Epithelial cell of proximal tubule (primary cell): ENCODE measurements at places on chromosomes 13 and 19.

GRCh38 chr19:44677019-44677811 is 5.9 kb downstream of the CEACAM19 start:
- DNase-seq = no peak

- no peak for DNase-seq
Measured at GRCh38 chr13:25865391-25865790, 186.4 kb downstream of the SHISA2 start.

DNA sequence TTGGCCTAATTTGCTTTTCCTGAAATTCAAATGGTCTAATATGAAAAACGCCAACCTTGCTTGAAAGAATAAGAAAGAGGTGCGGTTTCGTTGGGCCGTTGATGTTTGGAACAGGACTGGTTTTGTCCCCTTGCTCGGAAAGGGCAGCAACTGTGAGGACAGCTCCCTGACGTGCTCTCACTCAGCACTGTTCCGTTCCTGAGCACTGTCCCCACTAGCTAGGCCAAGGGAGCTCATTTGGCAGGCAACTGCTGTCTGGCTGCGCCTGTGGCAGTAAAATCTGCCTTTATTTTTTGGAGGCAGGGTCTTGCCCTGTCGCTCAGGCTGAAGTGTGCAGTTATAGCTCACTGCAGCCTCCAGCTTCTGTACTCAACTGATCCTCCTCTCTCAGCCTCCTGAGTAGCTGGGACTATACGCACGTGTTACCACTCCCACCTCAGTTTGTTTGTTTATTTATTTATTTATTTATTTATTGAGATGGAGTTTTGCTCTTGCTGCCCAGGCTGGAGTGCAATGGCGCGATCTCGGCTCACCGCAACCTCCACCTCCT is 4.5 kb downstream of the LDLR start:
- no peak for DNase-seq

DNA sequence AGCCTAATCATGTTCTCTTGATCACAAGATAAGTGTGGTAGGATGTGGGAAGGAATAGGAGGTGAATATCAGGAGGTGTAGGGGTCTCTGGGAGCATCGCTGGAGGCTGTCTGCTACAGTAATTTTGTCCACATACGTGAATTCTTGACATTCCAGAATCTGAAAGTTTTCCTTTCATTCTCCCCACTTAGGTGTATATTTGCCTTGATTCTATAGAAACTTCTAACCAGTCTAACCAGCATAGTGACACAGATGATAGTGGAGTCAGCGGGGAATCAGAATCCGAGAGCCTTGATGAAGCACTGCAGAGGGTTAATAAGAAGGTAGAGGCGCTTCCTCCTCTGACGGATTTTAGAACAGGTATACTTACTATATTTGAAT is 106.4 kb downstream of the RNF17 start:
- no peak for DNase-seq

GRCh38 chr19:12272980-12273901 is 21.4 kb downstream of the ZNF44 start:
- DNase-seq = no peak

DNA sequence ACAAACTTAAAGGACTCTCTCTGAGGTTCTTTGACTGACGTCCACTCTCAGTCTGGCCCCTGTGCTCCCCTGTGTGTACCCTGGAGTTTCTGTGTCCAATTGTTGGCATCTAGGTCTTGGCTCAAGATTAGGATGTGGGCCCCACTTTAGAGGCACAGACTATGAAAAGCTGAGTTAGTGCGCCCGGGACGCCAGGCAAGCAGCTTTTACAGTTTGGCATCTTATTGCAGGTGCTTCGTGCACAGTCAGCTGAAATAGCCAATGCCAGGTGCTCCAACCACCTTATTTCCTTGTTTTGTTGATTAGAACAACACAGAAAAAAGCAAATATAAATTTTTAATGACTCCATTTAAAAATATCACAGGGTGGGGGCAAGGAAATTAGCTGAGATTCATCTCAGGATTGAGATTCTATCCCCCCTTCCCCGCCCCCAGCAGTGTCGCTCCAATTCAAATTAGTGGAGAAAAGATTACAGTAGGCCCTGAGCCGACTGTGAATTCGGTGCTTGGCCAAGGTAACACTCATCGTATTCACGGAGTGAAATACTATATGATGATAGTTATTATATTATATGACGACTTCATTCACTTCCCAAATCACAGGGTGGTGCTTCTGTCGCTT is 4.3 kb downstream of the SOX1 start:
- DNase-seq = no peak

DNA sequence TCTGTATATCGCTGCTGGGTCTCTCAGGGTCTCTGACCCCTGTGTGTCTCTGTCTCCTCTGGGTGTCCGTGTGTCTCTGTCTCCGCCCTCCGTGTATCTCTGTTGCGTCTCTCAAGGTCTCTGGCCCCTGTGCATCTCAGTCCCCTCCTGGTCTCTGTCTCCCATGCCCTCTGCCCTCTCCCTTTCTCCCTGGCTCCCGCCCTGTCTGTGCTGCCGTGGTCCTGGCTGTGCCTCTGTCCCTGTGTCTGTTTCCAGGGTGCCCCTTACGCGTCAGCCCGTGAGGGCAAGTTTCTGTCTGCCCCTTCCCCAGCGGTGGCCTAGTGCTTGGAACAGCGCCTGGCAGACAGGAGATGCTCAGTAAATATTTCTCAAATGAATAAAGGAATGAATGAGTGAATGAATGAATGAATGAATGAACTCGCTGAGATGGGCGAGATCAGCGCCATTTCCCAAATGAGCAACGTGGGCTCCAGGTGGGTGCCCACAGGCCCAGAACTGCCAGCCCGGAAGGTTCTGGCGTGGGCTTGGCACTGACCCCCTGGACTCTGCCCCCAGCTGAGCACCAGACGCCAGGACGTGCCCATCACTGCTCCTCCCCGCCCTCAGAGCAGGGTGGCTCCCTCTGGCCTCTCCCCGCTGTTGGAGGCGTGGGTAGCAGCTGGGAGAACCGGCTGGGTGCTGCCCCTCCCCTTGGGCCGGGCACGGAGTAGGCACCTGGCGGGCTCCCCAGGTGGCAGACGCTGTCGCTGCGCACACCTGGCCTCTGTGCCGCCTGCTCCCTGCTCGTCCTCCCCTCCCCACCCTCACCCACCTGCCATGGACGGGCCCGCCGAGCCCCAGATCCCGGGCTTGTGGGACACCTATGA is at the start of gene SULT2B1:
SULT2B1 (plus strand) TSS at position 736 of the 866 bp plus-strand sequence; CDS start at position 817, 81 bp downstream.
- no peak for DNase-seq

DNA sequence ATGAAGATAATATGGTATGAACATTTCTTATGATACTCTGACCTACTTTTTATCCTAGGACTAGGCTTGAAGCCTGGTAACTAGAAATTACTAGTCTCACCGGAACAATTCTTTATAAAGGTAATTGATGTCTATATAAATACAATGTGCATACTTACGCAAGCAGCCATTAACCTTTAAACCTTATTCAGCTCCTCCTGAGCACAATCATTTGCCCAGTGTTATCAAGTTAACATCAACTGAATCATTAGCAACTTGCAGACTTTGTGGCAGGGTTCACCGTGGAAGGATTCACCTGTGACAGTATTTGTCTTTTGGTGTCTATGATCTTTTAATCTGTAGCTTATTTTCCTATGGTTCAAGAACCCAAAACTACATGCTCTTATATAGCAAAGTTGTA is 508.6 kb upstream of the KLHL1 start:
- DNase-seq = no peak

DNA sequence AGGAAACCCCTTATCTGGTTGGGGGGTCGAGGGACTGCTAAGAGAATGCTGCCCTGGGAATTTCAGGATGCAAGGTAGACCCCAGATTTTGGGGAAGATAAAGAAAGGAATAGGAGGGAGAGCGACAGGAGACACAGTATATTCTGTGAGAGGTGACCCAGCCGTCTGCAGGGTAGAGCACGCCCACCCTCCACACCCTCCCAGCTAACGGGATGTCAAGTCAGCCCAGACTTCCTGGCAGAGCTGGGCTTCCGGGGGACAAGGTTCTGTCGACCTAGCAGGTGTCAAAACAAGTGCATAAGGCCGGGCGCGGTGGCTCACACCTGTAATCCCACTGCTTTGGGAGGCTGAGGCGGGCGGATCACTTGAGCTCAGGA is 695 bp upstream of the PRR36 start:
- DNase-seq = no peak

- DNase-seq = no peak
Measured at GRCh38 chr19:34391813-34392212, 12.4 kb upstream of the PDCD2L start.
